Lung (tissue), 17 donors: ENCODE measurements at places on chromosomes 3 and 15.

DNA sequence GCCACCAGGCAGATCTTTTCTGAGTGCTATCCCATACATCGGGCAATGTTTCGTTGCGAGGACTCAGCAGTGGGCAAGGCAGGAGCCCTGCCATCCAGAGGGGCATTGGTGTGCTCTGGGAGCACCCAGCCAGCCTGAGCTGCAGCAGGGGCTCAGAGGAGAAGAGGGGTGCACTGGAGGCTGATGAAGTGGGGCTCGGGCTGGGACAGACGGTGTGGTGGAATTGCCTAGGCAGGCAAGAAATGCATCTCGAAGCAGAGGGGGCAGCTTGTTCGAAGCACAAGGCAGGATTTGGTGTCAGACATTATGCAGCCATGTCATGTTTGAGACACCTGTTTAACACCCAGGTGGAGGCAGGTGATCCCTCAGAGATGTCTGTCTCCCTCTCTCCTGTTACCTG, 19.3 kb downstream of the PAQR5 start:
- no peak for DNase-seq

- DNase-seq = peak; percentile 16
Observed at GRCh38 chr3:123275691-123276090, 73.9 kb downstream of the SEC22A start.

GRCh38 chr3:141280086-141280485, 48.5 kb downstream of the PXYLP1 start:
- DNase-seq = no peak

GRCh38 chr3:128971421-128972100, 22.3 kb downstream of the CFAP92 start:
- peak; percentile 77 for DNase-seq

GRCh38 chr15:26298659-26299170, 435.6 kb upstream of the ATP10A start:
- no peak for DNase-seq

GRCh38 chr15:93049233-93049632, 39.8 kb downstream of the RGMA start:
- DNase-seq = no peak

DNA sequence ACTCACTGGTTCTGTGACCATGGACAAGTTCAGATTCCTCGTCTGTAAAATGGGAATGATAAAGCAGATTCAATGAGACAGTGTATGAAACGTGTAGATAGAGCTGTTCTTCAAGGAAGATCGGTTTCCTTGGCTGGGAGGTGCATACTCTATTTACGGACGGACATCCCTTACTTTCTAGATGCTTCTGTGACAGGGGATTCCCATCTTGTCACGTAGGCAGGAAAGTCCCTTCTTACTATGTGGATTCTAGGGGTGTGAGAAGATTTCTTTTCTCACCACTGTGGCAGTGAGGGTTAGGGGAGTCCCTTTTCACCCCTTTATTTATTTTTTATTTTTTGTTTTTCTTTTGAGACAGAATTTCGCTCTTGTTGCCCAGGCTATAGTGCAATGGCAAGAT, 180.9 kb upstream of the TBL1XR1 start:
- no peak for DNase-seq

DNA sequence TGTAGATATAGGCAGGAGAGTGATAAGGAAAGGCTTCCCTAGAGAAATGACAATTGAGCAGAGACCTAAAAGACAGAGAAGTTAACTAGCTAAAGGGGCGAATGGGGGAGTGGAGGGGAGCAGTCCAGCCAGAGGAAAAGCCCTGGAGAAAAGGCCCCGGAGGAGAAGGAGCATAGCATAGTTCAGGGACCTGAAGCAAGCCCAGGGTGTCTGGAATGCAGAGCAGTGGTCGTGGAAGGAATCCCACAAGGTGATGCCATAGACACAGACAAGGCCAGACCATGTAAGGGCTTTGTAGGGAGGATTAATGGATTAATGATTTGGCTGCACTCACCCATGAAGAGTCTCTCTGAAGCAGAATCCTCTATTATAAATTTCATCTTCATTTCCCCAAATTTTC, 45.8 kb upstream of the LRRN1 start:
- no peak for DNase-seq

DNA sequence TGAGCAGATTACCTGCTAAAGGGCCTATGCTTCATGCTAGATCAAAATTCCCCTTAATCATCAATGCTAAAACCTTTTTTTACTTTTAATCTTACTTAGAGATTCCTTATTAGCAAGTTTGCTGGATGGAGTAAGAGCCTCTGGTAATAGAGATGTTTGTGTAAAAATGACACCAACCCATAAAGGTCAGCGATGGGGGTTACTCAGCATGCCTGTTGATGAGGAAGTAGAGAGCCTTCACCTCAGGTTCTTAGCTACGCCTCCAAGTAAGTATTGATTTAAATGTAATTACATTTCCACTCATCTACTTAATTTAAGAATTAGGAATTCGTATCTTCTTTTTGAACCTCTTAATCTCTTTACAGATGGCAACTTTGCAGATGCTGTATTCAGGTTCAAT, 38.8 kb downstream of the DNAJC13 start:
- no peak for DNase-seq

- peak; percentile 25 for DNase-seq
Observed at GRCh38 chr3:71629289-71629688, 45.8 kb upstream of the FOXP1 start.

DNA sequence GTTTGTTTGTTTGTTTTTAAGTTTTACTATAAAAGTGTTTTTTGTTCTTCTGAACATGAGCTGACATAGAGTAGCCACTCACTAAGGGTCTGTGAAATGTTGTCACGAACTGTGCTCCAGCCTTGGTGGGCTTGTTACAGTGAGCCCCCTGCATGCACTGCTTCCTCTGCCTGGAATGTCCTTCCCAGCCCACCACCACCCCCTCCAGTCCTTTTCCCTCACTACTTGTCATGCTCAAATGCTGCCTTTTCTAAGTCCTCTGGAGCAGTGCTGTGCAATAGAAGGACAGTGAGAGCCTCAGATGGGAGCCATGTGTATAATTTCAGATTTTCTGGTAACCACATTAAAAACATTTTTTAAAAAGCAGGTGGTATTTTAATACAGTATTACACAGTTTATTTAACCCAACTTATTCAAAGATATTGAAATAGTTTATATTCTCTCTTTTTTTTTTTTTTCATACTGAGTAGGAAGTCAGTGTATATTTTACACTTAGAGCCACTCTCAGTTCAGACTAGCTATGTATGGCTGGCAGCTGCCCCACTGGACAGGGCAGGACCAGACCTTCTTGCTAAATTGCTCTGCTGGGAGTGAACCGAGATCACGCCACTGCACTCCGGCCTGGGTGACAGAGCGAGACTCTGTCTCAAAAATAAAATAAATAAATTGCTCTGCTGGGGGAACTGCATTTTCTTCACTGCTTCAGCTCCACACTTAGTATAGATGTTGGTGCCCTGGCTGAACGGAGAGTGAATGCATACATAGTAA, 26.9 kb downstream of the MKRN2OS start:
- DNase-seq = no peak
